Cardiac septum (tissue), 1 donor: ENCODE measurements at places on chromosomes 2 and 18.
A peak's percentile ranks its signal among the peaks of the same experiment; 100 is the strongest.

- no peak for DNase-seq
Measured at GRCh38 chr2:40445467-40445866, 6.4 kb downstream of the SLC8A1 start.

- DNase-seq = no peak
Measured at GRCh38 chr2:148914463-148914862, 39.4 kb downstream of the KIF5C start.

- no peak for DNase-seq
Measured at GRCh38 chr2:74025971-74026612, 41.4 kb downstream of the TET3 start.

DNA sequence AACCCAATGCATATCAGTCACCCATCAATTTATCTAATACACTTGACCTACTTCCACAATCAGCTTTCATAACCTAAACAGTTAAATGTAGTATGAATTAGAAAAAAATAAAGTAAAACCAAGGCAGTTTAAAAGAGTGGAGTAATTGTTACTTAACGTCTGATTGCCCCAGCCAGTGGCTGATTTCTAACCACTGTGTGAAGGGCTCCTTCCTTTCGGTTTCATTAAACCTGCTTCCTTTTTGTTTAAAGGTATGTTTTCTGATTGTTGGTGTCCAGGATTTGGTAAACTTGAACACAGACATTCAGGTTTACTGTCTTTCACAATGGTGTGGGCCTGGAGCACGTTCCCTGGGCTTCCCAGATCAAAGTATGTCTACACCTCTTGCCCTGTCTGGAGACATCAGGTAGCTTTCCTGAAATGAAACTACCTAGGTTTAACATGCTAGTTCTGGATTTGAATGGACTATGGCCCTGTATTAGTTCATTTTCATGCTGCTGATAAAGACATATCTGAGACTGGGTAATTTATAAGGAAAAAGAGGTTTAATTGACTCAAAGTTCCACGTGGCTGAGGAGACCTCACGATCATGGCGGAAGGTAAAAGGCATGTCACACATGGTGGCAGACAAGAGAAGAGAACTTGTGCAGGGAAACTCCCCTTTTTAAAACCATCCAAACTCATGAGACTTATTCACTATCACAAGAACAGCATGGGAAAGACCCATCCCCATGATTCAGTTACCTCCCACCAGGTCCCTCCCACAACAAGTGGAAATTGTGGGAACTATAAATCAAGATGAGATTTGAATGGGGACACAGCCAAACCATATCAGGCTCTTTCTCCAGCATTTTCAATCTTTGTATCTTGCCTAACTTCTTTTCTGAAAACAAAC is 605.2 kb upstream of the ID2 start:
- DNase-seq = no peak

- no peak for DNase-seq
Measured at GRCh38 chr18:9742524-9743131, 34.5 kb downstream of the RAB31 start.

DNA sequence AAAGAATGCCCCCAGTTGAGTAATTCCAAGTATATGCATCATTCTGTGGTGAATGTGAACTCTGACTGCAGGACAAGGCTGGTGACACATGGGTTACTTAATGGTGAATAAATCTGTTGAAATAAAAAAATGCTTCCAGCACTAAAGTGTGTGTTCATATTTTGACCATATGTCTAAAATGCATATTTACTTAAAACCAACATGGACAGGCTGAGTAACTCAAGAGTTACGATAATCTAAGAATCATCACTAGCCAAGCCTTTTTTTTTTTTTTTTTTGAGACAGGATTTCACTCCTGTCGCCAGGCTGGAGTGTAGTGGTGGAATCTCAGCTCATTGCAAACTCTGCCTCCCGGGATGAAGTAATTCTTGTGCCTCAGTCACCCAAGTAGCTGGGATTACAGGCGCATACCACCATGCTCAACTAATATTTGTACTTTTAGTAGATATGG is 47.1 kb upstream of the CCBE1 start:
- no peak for DNase-seq

DNA sequence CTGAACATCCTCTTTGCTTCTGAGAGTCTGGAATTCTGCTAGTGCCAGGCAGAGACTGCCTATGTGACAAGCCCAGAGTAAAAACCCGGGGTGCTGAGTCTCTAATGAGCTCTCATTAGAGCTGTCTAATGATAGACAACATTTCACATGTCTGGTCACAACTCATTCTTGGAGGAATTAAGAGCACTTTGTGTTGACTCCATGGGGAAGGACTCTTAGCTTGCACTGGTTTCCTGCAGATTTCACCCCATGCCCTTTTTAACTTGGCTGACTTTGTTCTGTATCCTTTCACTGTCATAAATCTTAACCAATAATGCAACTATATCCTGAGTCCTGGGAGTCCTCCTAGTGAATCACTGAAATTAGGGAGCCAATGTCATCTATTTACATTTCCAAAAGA is 33.5 kb downstream of the FBXO15 start:
- no peak for DNase-seq

- no peak for DNase-seq
Measured at GRCh38 chr2:60629305-60629662, 75.8 kb upstream of the BCL11A start.

- DNase-seq = no peak
Measured at GRCh38 chr2:79387431-79387830, 125.4 kb upstream of the CTNNA2 start.

- DNase-seq = no peak
Measured at GRCh38 chr2:178892751-178893625, 85.8 kb upstream of the TTN start.

DNA sequence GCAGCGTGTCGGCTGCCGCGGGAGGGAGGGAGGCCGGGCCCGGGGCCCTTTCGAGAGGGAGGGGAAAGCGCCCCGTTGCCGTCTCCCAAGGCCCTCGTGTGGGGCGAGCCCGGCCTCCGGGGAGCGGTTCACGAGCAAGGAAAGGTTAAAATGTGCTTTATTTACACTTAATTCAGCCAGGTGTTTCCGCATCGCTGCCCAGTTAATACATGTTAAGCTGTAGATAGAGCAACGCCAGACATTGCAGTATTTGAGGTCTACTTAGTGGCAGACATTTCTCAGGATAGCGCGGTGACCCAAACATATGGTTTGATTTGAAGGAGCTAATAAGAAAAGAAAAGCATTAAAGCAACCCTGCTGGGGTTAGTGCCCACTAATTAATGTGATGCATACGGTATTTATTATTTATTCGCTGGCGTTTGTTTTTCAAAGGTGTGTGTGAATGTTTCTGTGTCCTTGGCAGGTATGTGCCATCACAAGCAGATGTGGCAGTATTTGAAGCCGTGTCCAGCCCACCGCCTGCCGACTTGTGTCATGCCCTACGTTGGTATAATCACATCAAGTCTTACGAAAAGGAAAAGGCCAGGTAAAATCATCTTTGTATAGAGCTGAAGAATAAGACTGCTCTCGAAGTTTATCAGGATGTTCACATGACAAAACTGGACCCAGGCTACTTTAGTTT is 571 bp downstream of the EEF1B2 start:
- DNase-seq = no peak

- no peak for DNase-seq
Measured at GRCh38 chr2:132999421-132999820, 329.4 kb upstream of the LYPD1 start.

DNA sequence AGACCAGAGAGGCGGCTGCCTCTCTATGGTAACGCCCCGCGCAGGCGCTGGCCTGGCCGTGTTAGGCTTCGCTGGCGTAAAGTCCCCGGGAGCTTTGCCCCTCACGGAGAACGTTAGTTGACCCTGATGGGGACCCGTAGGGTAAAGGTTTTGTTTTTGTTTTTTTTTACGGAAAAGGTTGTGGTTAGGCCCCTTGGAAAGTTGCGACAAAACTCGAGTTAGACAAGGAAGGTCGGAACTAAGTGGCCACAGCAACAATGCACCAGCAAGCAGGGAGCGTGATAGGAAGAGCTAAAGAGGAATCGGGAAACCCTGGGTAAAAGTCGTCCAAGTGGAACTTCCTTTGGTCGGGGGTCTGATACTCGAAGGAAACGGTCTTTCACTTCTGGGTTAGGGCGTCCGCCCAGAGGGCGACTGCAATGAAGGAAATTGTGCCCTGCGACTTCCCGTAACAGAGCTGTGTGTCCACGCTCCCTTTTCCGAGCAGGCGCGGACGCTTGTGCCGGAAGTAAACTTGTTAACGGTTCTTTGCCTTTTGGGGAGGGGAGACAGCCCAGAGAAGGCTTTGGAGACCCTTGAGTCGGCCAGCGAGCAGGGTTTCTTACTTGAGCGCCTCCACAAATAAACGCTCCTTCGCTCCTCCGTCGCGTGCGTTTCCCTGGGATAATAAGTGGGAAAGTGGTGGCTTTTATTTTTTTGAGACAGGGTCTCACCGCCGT is 493 bp upstream of the CLASP1 start:
- DNase-seq = peak; percentile 97

DNA sequence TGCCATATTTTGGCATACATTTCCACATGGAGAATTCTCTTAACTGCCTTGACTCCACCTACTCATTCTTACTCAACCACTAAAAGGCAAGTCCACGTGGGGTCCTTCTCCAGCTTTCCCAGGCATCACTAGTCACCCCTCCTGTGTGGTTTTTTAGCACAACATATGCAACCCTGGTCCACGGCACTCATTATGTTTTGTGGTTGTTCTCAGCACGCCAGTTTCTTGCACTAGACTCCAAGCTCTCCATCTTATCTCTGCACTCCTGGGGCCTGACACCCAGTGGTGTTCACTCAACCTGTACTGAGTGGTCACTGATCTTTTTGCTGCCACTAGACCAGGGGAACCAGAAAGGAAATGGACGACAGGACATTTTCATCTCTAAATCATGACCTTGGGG is 18.0 kb downstream of the MARCHF4 start:
- no peak for DNase-seq

DNA sequence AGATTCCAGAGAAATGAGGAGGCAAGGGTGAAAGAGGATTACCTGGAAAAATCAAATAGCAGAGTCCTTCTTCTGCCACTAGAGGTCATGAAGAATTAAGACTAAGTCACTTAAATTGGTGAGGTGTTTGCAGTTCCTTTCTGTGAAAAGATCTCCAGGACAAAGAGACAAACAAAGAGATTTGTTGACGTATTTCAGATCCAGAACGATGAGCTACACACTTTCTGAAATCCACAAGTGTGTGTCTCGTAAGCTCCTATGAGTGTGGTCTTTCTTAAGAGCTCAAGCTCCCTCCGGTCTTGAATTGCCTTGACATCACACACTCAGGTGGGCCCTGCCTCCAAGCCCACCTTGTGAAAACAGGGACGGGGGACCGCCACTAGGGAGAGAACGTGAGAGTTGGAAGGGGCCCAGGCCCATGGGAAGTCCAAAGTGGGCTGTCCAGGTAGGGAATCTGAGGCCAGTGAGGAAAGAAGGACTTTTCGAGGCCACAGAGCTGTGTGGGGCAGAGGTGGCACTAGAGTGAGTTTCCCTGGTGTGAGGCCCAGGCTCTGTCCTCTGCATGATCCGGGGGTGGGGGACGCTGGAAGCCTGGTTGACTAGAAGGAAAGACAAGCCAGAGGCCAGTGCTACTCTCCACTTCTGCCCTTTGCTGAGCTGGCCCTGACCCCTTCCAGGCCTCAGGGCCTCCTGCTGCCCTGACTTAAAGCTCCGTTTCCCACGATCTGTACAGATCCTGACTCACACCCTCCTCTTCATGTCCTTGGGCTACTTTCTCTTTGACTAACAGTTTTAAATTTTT is 168.1 kb upstream of the NCK2 start:
- no peak for DNase-seq

DNA sequence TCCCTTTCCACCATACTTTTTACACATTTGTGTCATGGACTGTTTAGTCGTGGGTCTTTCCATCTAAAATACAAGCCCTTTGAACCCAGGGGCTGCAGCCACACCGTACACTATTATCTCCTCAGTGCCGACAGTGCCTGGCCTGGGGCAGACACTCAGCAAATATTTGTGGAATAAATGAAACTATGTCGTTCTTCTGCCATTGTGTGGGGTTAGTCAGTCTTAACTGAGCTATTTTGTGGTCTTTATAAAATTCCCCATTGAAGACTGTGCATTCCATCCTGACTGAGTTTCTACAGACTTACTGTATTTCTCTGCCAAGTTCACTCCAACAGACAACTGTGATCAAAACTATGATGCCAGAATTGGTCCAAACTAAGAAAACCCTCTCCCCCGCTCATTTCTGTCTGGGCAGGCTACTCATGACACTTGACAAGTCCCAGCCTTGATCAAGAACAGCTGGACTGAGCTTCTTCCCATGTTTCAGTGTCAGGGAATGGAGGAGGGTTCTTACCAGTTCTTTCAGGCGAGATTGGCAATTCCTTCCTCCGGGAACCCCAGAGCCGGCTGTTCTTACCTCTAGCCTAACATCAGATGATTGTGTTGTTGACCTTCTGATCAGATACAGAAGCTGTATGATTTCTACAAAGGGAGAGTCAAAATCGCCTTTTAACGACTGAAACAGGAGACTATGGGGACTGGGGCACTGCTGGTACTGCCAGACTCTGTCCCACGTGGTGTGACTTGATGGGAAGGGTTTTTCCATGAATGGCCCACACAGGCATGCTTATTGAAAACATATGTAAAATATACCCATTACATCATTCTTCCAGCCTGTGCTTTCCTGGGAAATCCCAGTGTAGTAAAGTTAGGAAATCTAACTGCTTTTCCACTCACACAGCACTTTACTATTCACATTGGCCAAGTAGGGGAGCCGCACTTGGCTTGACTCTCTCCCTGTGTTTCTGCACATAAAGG is 77.4 kb upstream of the NPAS2 start:
- no peak for DNase-seq

- DNase-seq = no peak
Measured at GRCh38 chr2:152499331-152499816, 164.4 kb downstream of the FMNL2 start.

DNA sequence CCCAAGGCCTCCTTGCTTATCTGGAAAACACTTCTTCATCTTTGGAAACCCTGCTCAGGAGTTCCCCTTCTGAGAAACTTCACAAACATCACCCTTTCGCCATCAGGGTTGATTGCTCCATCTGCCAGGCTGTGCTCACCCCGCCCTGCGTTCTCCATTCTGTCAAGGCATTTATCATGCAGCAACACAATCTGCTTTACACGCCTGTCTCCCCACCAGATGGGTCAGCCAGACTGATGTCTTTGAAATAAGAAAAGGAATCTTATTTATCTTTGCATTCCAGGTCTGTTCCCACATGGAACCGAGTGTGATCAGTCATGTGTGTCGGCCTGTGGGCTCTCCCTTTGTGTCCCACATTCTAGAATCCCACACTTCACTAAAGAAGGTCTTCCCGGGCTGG is 110.0 kb upstream of the ARL4C start:
- no peak for DNase-seq
